Activated naive CD4-positive, alpha-beta T cell treated with anti-CD3 and anti-CD28 coated beads for 36 hours (primary cell): ENCODE measurements at places on chromosomes 13 and 19. TPM values are rescaled to one million over a fixed set of nuclear protein-coding genes. Genes with fewer than 3 reads are reported as not detected.

DNA sequence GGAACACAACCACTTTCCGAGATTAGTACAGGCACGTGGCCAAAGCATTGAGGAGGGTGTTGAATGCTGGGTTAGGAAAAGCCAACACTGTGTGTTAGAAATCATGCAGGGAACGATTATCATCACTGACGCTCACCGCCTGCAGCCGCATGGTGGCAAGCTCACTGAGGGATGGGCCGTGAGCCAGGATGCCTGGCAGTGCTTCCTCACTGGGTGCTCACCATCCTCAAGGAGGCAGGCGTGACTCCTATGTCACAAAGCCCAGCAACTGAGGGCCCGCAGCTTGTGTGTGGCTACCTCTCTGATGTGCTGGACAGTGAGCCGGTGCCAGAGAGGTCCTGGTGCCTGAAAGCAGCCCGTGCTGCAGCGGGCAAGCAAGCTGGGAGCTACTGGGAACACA, 30.4 kb upstream of the TIMM44 start:
- DNase-seq = no peak
- no peaks in the 10 kb centered on the region for H3K4me1 ChIP-seq
- H3K36me3 ChIP-seq = peaks cover 10% of the 10 kb centered on the region
- no peaks in the 10 kb centered on the region for H3K27me3 ChIP-seq
- no peak overlapping the region for H3K27ac ChIP-seq

DNA sequence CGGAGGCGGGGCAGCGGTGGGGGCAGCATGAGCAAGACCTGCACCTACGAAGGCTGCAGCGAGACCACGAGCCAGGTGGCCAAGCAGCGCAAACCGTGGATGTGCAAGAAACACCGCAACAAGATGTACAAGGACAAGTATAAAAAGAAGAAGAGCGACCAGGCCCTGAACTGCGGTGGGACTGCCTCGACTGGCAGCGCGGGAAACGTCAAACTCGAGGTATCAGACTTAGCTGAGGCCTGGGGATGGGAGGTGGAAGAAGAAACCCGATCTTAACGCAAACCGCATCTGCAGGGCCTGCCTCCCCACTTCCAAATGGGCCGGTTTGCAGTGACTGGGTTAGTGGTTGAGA, 693 bp downstream of the RFXAP start:
- peaks cover 49% of the 10 kb centered on the region for H3K4me1 ChIP-seq
- H3K4me3 ChIP-seq = peak overlapping the region; percentile 93
- peak; percentile 52 for DNase-seq
- H3K27ac ChIP-seq = peak overlapping the region; percentile 75
- H3K27me3 ChIP-seq = peaks cover 4% of the 10 kb centered on the region

DNA sequence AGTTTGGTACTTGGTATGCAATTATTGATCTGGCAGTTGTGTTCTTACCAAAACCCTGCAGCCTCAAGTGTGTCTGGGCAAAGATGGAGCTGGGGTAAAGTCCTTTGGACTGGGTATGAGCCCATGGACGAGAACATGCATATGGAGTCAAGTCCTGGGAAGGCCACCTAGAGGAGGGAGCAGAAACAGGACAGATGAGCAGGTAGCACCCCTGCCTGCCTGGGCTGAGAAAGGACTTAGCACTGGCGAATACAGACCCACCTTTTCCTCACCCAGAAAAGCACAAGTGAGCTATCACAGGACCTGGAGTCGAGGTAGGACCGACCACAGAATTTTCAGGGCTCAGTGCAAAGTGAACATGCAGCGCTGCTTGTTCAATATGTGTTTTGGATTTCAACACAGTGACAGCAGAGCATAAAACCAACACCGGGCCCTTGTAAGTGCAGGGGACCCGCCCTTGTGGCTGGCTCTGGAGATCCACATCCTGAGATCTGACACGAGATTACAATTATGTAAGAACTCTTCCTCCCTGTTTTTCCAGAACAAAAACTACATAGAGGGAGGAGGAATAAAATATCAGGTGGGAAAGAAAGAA, 25.9 kb downstream of the IGFL2 start:
- no peak for DNase-seq
- no peaks in the 10 kb centered on the region for H3K36me3 ChIP-seq
- peaks cover 45% of the 10 kb centered on the region for H3K27me3 ChIP-seq
- no peaks in the 10 kb centered on the region for H3K4me1 ChIP-seq
- no peak overlapping the region for H3K4me3 ChIP-seq

GRCh38 chr19:5903624-5904351, at the start of gene NDUFA11:
NDUFA11 (minus strand) TSS chr19:5903790; CDS start chr19:5903708, 82 bp downstream.
- peak within 1 kb of the TSS; percentile 94 for H3K4me3 ChIP-seq
- peaks cover 37% of the 10 kb centered on the region for H3K4me1 ChIP-seq
- peaks cover 6% of the 10 kb centered on the region for H3K36me3 ChIP-seq
- peak within 1 kb of the TSS; percentile 99 for H3K27ac ChIP-seq
- peak; percentile 98 for DNase-seq

DNA sequence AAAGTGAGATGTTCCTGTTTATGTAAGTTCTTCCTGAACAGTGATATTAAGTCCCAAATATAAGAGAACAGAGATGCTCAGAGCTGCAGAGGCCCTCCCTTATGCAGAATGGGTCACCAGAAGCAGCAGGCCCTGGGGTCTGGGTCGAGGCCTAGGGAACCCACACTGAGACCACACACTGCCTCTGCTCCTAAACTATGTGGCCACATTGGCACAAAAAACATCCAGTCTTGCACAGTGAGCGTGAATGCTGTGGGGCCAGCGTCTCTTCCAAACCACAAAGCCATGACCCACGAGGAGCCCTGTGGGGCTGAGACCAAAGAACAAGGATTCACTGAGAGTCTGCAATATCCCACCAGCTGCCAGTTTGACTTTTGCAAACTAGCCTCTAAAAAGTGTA, 23.6 kb downstream of the PROZ start:
- H3K36me3 ChIP-seq = peaks cover 47% of the 10 kb centered on the region
- H3K4me1 ChIP-seq = peaks cover 31% of the 10 kb centered on the region
- no peaks in the 10 kb centered on the region for H3K27me3 ChIP-seq
- H3K4me3 ChIP-seq = no peak overlapping the region
- DNase-seq = no peak

- H3K4me1 ChIP-seq = no peaks in the 10 kb centered on the region
- H3K27me3 ChIP-seq = peaks cover 2% of the 10 kb centered on the region
- H3K4me3 ChIP-seq = no peak overlapping the region
- no peak overlapping the region for H3K27ac ChIP-seq
- H3K36me3 ChIP-seq = no peaks in the 10 kb centered on the region
These were observed 163.5 kb upstream of the SPRY2 start for GRCh38 chr13:80504453-80504852.

DNA sequence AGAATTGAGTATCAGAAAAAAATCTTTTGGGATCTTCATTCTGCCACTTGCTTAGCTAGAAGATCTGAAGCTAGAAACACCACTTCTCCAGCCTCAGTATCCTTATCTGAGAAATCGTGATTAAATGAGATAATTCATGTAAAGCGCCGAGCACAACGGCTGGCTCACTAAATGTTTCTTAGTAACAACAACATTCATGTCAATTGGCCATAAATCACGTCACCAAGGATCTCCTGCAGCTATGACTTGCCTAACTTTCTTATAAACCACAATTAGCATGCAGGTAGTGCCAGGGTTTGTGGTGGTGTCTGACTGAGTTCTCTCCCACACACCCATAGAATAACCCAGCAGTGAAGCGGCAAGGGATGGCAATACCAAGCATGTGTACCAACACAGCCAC, 501.3 kb downstream of the EFNB2 start:
- no peaks in the 10 kb centered on the region for H3K36me3 ChIP-seq
- no peaks in the 10 kb centered on the region for H3K4me1 ChIP-seq
- DNase-seq = no peak
- H3K27me3 ChIP-seq = no peaks in the 10 kb centered on the region

DNA sequence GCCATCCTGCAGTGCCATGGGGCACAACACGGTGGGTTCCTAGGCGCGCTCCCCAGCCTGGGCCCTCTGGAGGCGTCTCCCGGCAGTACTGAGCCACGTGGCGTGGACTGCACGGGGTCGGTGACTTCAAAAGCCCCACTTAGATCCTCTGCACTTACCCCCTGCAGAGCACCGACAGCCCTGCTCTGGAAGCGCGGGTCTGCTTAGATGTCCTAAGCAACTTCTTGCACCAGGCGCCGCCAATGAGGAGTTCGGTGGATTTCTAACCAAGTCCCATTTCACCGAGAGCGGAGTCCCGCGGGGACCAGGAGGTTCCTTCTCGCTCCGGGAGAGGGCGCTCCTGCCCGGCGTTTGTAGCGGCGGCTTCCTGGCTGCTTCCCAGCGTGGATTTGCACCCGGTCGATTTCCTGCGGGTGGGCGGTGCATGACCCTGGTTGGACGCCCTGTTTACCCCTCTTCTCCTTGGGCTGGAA, 25.2 kb upstream of the ZNF845 start:
- peak; percentile 8 for DNase-seq
- H3K36me3 ChIP-seq = peaks cover 15% of the 10 kb centered on the region
- peaks cover 36% of the 10 kb centered on the region for H3K27me3 ChIP-seq
- H3K27ac ChIP-seq = no peak overlapping the region

GRCh38 chr19:33252971-33253370, 27.3 kb upstream of the SLC7A10 start:
- H3K36me3 ChIP-seq = no peaks in the 10 kb centered on the region
- H3K4me3 ChIP-seq = no peak overlapping the region
- no peak overlapping the region for H3K27ac ChIP-seq
- H3K4me1 ChIP-seq = no peaks in the 10 kb centered on the region
- no peak for DNase-seq

DNA sequence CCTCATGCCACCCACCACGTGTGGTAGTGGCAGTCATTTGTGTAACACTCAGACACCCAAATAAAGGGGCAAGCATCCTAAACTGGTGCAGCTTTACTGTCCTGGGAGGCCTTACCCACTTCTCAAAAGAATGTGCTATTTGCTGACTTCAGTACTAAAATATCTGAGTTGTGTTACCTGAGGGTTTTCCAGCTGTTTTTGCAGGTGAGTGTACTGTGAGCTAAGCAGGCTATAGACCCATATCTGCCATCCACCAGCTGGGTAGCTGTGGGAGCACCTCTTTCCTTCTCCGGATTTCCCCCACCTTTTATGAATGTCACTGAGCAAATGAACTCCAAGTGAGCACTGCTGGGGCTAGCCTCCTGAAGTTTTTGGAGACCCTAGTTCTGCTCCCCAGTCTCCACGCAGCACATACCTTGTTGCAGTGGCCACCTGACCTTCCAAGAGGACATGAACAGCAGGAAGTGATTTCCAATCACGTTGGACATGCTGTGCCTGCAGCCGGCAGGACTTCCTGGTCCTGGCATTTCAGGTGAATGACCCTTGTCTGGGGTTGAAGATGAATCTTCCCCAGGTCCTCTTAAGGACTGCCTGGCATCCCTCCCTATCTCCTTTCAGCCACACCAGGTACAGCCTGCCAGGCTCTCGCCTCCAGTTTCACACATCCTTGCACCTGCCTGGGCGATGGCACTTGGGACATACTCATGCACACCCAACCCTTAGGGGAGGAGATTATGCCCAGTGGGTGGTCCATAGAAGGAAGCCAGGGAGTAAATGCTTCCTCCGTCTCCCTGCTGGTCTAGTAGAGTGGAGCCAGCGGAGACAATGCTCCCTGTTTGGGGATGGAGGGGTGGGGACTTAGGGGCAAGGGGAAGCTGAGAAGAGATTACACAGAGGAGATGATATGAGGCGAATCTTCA, 109.5 kb upstream of the SPATA13 start:
- peaks cover 10% of the 10 kb centered on the region for H3K4me1 ChIP-seq
- peaks cover 4% of the 10 kb centered on the region for H3K27me3 ChIP-seq
- no peaks in the 10 kb centered on the region for H3K36me3 ChIP-seq
- no peak overlapping the region for H3K4me3 ChIP-seq

DNA sequence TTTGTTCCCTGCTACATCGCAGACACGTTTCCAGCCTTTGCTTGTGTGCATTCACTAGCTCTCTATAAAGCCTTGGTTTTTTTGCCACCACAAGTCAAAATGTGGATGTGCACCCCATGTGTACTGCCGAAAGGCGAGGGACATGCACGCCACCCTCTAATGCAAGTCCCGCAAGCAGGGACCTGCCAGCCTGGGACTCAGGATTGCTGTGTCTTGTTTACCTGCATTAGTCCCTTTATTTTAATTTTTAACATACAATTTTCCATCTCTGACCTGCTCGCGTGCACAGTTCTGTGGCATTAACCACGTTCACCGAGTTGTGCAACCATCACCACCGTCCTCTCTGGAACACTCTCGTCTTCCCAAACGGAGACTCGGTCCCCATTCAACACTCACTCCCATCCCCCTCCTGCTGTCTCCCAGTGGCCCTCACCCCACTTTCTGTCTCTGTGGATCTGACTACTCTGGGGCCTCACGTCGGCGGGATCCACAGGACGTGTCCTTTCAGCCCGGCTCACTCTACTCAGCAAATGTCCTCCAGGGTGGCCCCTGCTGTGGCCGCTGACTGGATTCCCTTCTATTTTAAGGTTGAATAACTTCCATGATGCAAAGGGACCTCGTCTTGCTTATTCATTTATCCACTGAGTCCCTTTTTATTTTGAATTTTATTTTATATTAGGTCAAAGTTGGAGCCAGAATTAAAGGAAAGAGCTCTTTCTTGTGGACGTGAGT, 58.4 kb downstream of the RASA3 start:
- H3K36me3 ChIP-seq = peaks cover 28% of the 10 kb centered on the region
- H3K4me3 ChIP-seq = no peak overlapping the region
- H3K4me1 ChIP-seq = peaks cover 25% of the 10 kb centered on the region
- DNase-seq = no peak

GRCh38 chr13:57629821-57630235, 1.7 kb upstream of the PCDH17 start:
- DNase-seq = peak; percentile 39
- peaks cover 10% of the 10 kb centered on the region for H3K36me3 ChIP-seq
- peaks cover 66% of the 10 kb centered on the region for H3K27me3 ChIP-seq
- no peak overlapping the region for H3K27ac ChIP-seq
- peak overlapping the region; percentile 60 for H3K4me3 ChIP-seq

DNA sequence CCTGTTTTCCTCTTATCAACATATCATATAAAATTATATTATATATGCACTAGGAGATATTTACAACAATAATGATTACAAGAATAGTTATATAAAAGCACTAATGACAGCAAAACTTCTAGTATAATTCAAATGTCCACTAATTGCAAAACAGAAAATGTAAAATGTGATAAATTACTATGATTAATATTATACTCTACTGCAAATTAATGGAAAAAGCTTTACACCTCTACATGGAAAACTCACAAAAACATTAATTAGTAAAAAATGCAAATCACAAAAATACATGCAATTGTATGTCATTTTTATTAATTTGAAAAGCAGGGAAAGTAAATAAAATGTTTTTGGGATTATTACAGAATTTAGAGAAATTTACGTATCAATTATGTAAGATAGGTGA, 681.0 kb upstream of the PCDH20 start:
- no peaks in the 10 kb centered on the region for H3K4me1 ChIP-seq
- DNase-seq = no peak
- no peaks in the 10 kb centered on the region for H3K36me3 ChIP-seq
- H3K27me3 ChIP-seq = no peaks in the 10 kb centered on the region

Gene ONECUT3
- total RNA-seq = not detected

Gene METTL21C
- total RNA-seq = not detected

Gene ZNF229
- total RNA-seq = 0.79 TPM

Gene ATCAY
- total RNA-seq = 0.07 TPM

Gene SCN1B
- 0.89 TPM for total RNA-seq

Gene LILRA6
- total RNA-seq = not detected

Gene GPC6
- not detected for total RNA-seq

Gene CBARP
- total RNA-seq = 0.77 TPM

Gene AMH
- 4.0 TPM for total RNA-seq

Gene MARK4
- total RNA-seq = 13.0 TPM

Gene ZNF570
- 3.7 TPM for total RNA-seq
